ENCODE measurements at places on chromosomes 7 and 10. TPM values are rescaled to one million over a fixed set of nuclear protein-coding genes. Genes with fewer than 3 reads are reported as not detected.

Gene PRLHR
- not detected for total RNA-seq

Gene NRAP
- not detected for total RNA-seq

Gene SLC13A1
- total RNA-seq = not detected

Gene ALOX5
- under 0.01 TPM for total RNA-seq

Gene GRM3
- not detected for total RNA-seq

Gene ADIRF
- 21.6 TPM for total RNA-seq

Gene IRF5
- 0.28 TPM for total RNA-seq

Gene MOGAT3
- not detected for total RNA-seq

Gene HOXA11
- 0.09 TPM for total RNA-seq

Gene MSS51
- 0.54 TPM for total RNA-seq

Gene EVX1
- not detected for total RNA-seq

Gene INHBA
- total RNA-seq = 4.5 TPM

Gene FMC1
- total RNA-seq = 9.4 TPM

Gene TUBAL3
- 0.18 TPM for total RNA-seq

Gene CTAGE4
- total RNA-seq = 0.18 TPM

Gene FOXP2
- under 0.01 TPM for total RNA-seq

Gene CCDC172
- total RNA-seq = not detected

Gene TMEM106B
- total RNA-seq = 25.9 TPM

Gene OR2A1
- not detected for total RNA-seq

Data from endothelial cell of coronary artery (primary cell).